ENCODE measurements at places on chromosomes 1 and 21.
A peak's percentile ranks its signal among the peaks of the same experiment; 100 is the strongest.

GRCh38 chr1:88777604-88778149, 93.6 kb downstream of the PKN2 start:
- no peak for DNase-seq

- DNase-seq = no peak
These were observed 45.9 kb downstream of the SLC45A1 start for GRCh38 chr1:8363767-8364301.

DNA sequence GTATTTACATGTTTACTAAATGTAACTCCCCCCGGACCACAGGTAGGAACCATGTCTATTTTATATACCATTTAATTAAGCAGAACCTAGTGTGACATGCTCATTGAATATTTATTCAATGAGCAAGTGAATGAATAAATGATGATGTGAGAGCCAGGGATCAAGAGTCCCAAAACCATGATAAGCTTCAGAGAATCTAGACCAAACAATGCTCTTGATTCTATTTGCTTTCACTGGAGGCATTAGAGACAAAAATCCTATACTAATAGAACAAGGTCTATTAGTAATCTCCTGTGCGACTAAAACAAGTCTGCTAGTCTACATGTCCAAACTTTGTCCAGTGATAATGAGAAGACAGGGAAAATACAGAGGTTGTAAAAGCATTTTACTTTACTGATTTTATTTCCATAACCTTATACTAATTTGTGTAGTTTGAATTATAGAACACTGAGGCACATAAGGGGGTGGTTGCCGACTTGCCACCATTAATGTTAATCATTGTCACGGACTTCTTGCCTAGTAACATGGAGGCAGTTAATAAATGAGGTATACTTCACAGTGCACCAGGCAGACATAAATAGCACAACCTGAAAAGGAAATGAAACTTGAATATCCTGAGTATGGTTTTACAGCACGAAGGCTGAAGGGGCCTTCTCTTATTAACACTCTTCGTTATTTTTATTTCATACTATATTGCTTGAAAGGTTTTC, 69.8 kb downstream of the TBX15 start:
- no peak for DNase-seq

- DNase-seq = no peak
These were observed 26.6 kb downstream of the RGS21 start for GRCh38 chr1:192343344-192343743.

GRCh38 chr1:201557572-201557958, 18.6 kb downstream of the NAV1 start:
- no peak for DNase-seq

DNA sequence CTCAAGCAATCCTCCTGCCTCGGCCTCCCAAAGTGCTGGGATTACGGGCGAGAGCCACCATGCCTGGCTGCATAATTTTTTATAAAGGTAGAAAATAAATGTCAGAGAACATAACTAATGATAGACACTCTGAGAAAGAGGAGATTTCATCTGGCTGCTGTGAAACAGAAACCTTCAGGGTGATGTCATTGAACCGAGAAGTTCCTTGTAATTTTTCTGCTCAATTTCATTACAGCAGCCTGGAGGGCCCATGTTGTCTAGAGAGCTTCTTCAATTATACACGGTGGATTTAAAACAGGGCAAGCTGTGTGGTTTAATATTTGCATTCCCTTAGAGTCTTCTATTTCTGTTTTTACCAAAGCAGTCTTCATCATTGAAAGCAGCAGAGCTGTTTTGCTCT, 64.3 kb upstream of the MORC3 start:
- no peak for DNase-seq

GRCh38 chr21:41207401-41208375, 39.7 kb downstream of the BACE2 start:
- peak; percentile 59 for DNase-seq

DNA sequence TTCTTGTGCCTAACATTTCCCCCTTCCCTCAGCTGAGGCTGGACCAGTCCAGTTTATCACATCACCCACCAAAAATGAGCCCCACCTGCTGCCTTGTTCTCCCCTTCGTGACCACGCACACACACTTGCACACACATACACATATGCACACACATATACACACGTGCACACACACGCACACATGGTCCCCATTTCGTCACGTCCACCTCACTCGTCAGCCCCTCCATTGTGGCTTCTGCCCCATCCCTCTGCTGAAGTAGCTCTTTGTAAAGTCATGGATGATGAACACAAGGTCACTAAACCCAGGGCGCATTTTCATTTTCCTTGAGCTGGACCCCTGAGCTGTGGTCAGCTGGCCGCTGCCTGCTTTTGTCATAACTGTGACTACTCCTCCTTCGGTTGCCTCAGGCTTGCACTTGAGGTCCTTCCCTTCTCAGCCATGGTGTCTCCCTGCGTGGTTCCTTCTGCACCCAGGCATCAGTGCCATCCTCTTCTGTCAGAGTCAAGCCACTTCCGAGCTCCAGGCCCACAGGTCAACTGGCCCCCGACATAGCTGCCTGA, 93.8 kb downstream of the SYT2 start:
- DNase-seq = no peak

GRCh38 chr1:165851034-165851658, 23.7 kb downstream of the UCK2 start:
- DNase-seq = no peak

- DNase-seq = no peak
These were observed 23.6 kb upstream of the PKP1 start for GRCh38 chr1:201259476-201260235.

DNA sequence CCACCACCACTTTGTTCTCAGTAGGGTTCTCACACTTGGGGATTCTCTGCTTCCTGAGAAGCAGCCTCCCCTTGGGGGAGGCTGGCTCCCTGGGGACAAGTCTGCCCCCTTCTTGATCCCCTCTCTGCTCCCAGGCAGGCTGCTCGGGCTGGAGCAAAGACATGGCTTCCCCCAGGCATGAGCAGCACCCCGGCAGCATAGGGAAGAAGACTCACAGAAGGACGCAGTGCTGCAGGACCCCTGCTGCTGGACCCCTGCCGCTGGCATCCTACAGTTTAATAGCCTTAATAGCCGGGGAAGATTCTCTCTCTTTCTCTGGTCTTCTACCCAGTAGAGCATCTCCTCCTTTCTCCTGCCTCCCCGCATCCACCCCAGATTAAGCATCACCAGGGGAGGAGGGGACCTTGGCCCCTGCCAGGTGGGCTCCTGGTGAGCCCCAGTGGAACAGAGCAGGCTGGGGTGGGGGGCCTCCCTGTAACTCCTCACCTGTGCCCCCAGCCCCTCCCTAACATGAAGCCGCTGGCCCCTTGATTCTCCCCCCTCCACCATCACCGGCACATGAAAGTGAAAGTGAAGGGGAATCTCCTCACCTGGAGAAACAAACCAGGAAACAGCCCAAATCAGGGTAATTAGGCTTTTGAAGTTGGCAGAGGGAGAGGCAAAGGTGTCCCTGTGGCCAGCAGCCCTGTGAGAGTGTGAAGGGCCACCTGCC, 2.5 kb downstream of the WNT3A start:
- DNase-seq = no peak

- DNase-seq = no peak
These were observed 18.8 kb downstream of the JUN start for GRCh38 chr1:58765006-58765405.

GRCh38 chr1:245516284-245516759, 361.5 kb downstream of the KIF26B start:
- DNase-seq = no peak

DNA sequence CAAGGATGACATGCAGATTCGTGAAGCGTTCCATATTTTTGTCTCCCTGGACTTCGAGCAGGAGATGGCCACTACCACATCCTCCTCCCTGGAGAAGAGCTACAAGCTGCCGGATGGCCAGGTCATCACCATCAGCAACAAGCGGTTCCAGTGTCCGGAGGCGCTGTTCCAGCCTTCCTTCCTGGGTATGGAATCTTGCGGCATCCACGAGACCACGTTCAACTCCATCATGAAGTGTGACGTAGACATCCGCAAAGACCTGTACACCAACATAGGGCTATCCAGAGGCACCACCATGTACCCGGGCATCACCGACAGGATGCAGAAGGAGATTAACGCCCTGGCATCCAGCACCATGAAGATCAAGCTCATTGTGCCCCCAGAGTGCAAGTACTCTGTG, 3.3 kb downstream of the TMEM222 start:
- DNase-seq = no peak

GRCh38 chr1:220224611-220225124, 47.6 kb downstream of the RAB3GAP2 start:
- no peak for DNase-seq

DNA sequence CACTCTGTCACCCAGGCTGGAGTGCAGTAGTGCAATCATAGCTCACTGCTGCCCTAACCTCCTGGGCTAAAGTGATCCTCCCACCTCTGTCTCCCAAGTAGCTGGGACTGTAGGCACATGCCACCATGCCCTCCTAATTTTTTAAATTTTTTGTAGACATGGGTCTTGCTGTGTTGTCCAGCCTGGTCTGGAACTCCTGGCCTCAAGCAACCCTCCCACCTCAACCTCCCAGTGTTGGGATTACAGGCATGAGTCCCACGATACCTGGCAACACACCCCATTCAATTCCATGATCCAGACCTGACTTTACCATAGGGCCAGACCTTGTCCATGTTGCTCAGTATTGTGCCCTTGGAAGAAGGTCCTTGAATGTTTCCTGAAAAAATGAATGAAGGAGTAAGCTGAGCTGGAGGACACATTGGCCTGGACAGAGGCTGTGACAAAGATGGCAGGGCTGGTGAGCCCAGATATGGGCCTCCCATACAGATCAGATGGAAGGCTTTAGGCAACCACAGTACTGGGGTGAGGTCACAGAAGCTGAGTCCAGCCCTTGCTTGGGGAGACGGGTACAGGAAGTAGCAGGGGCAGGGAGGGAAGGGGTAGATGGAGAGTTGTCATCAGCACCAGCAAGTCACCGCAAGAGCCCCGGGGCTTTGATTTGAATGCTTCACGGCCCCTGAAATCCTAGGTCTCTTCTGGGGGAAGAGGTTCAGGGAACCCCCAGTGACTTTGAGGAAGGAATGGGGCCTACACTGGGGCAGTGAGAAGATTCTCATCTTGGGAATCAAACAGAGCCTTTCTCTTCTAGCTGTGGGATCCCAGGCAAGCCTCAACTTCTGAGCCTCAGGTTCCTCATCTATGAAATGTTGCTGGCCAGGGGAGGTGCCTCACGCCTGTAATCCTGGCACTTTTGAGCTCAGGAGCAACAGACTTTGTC, 40.1 kb upstream of the DMBX1 start:
- no peak for DNase-seq

DNA sequence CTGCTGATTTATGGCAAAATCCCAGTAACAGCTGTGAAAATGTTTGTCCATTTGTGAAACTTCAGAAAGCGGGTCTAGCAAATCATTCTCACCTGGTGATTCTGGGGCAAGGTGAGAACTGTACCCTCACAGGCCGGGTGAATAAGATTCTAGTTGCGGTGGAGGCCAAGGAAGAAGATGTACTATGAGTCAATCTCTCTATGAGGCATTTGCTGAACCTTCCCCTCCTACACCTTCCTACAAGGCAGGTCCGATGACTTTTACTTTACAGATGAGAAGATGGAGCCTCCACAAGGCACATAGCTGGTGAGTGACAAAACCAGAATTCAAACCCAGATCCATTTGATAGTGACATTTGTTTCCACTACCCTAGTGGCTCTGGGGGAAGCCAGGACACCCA, 72.7 kb downstream of the BACH1 start:
- DNase-seq = no peak

DNA sequence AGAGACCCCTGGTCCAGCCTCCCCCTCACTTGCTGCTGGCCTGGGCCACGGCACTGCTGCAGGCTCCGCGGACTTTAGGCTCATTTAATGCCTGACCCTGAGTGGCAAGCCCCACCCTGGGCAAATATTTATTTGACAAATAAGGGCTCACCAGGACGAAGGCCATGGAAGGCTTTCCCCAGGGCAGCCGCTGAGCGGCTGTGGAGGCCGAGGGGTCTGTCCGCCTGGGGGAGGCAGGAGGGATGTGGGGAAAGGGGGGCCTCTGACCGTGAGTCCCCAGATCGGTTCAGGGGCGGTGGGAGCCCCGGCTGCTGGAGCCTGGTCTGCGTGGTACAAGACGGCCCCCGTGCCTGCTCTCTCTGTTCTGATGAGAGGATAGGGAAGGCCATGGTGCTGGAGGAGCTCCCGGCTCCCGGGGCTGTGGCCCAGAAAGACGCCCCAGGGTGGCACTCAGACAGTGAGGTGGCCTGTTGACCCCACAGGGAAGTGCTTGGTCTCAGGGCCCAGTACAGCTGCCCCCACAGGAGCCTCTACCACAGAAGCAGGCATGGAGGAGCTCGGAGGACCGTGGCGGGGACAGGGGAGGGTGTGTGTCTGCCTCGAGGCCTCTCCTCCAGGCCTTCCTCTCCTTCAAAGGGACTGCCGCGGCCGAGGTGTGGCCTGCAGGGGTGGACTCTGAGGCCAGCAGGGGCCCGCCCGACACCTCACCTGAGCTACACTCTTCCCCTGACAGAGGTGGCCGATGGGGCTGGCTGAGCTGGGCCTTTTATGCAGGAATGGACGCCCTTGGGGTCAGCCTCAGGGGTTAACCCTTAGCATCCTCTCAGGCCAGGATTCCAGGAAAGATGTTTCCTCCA, 9.1 kb upstream of the C1orf159 start:
- DNase-seq = no peak

- no peak for DNase-seq
These were observed 20.6 kb downstream of the REG4 start for GRCh38 chr1:119790451-119791198.

DNA sequence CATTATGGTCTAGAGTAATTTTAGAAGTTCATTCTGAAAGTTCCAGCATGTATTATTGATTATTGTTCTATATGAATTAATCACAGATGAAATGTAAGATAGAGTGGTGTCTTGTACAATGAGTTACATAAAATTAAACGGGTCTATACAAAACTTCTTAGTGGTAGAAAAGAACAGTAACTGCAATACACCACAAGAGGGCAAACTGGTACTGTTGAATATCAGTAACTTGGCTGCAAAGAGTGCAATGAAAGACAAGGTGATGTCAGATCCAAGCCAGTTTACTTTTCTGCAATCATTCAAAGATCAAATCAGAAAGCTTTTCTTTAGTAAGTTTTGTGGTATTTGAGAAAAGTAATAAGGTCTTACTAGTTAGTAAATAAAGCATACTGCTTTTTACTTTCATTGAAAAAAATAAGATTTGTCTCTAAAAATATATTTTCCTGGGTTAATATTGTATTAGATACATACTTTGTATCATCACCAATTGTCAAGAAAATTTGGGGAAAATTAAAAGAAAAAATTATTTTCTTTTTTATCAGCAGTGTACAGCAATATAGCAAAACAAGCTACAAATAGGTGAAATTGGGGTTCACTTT, 66.4 kb upstream of the BTG3 start:
- DNase-seq = peak; percentile 11

GRCh38 chr1:174872615-174873058, 127.1 kb upstream of the CACYBP start:
- no peak for DNase-seq
